ENCODE measurements at places on chromosomes 3 and 15.

GRCh38 chr3:196555295-196555694 is 13.1 kb downstream of the WDR53 start:
- DNase-seq = no peak

GRCh38 chr15:60062826-60063225 is 58.7 kb downstream of the FOXB1 start:
- peak; percentile 25 for DNase-seq

DNA sequence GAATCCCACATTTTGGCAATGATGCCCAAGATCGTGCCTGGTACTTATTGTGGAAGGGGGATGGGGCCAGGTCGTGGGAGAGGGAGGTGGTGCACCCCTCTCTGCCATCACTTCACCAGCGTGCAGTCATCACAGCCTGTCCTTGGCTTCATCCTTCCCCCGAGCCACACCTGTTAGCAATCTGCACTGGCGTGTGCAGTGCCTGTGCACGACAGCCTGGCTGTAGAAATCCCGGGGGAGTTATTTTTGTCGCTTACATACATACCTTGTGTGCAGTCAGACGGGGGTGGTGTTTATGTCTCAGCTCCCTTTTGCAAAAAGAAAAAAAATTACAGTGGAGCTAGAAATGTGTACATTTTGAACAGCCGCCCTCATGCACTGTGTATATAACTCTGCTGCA is 216.0 kb downstream of the TLE3 start:
- DNase-seq = no peak

DNA sequence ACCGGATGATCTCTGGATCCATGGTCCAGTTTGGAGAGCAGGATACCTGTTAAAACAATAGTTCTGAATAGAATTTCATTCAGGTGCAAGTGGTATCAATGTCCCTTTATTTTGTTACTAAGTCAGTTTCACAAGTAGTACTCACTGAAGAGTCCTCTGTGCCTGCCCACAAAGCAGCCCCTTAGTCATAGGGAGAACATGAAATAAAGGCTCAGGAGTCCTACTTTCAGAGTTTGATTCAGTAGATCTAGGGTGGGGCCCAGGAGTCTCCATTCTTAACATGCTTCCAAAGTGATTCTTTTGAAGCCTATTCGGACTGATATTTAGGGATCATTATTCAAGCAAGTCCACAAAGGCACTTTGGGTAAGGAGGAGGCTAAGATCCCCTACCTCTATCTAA is 79.8 kb upstream of the ACKR4 start:
- no peak for DNase-seq

GRCh38 chr3:193870376-193871219 is 265.4 kb upstream of the HES1 start:
- DNase-seq = no peak

DNA sequence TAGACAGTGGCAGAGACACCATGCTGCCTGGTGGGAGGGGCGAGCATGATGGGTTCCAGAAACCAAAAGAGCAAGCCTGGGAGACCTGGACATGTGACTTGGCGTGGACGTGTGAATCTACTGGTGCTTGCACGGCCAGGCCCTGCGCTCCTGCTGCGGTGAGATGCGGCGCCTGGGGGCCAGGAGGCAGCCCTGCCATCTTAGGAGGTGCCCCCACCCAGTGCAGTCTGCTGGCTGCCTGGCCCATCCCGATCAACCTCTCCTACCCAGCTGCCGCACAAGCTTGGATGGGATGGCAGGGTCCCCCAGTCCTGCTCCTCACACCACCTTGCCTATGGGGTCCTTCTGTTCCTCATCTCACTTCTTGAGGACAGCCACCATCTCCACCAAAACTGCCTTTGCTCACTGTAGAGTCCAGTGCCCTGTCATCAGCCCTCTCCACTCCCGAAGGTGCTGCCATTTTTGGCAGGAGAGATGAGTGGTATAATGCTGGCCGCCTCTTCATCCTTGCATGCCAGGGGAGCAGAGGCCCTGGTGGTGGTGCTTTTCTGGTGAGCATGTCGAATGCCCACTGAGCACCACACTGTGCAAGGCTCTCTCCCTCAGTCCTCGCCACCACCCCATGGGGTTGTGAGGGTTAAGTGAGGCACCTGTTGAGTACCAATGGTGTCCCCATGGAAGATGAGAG is 3.1 kb upstream of the ABTB1 start:
- DNase-seq = no peak

GRCh38 chr3:193971966-193972365 is 164.0 kb upstream of the HES1 start:
- no peak for DNase-seq

DNA sequence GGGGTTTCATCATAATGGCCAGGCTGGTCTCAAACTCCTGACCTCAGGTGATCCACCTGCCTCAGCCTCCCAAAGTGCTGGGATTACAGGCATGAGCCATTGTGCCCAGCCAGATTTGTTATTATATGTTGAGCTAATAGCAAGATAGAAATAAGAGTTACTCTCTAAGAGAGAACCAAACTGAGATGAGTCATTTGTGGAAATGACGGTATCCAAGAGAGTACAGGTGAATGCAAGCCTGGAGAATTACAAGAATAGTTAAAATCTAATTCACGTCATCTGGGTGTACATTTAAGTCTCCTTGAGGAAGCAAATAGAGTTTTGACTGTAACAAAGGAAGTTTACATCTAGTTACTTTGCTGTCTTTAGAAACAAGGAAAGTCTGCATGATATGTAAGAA is 12.0 kb upstream of the CDIN1 start:
- no peak for DNase-seq

GRCh38 chr3:188416041-188416440 is 262.1 kb downstream of the LPP start:
- DNase-seq = no peak

- no peak for DNase-seq
These were observed 13.5 kb upstream of the LINGO1 start for GRCh38 chr15:77646104-77646694.

- DNase-seq = peak; percentile 82
These were observed 1.4 kb downstream of the CEMIP start for GRCh38 chr15:80780416-80781221.

- no peak for DNase-seq
These were observed 417.2 kb downstream of the ERC2 start for GRCh38 chr3:56051052-56051451.
